ENCODE measurements at places on chromosomes 6 and 20. TPM values are rescaled to one million over a fixed set of nuclear protein-coding genes. Genes with fewer than 3 reads are reported as not detected.

GRCh38 chr6:35973670-35974222 is 50.7 kb downstream of the SLC26A8 start:
- H3K4me3 ChIP-seq, result no peak overlapping the region
- DNase-seq, result no peak
- no peaks in the 10 kb centered on the region for H3K27me3 ChIP-seq
- no peaks in the 10 kb centered on the region for H3K4me1 ChIP-seq
- no peak overlapping the region for H3K27ac ChIP-seq

Gene ALDH5A1
- 10.0 TPM for total RNA-seq

DNA sequence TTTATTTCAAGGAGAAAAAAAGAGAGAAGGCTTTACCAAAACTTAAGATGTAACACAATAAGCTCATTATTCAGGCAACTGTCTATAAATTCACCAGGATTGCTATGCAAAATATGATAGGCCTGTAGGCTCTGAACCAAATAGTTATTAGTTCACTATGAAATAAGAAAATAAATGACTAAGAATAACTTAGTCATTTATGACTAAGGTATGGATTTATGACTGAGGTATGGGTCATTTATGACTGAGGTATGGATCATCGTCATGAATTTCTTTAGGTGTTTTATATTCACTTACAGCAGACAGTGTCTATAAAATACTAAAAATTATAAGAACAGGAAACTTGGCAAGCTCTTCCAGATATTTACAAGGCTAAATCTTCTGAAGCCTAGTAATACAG is 52.1 kb upstream of the SNX9 start:
- no peaks in the 10 kb centered on the region for H3K27me3 ChIP-seq
- DNase-seq, result no peak
- no peak overlapping the region for H3K4me3 ChIP-seq
- no peaks in the 10 kb centered on the region for H3K4me1 ChIP-seq
- no peaks in the 10 kb centered on the region for H3K36me3 ChIP-seq

Gene BMP7
- 23.0 TPM for total RNA-seq

Gene CRISP2
- total RNA-seq, result not detected

DNA sequence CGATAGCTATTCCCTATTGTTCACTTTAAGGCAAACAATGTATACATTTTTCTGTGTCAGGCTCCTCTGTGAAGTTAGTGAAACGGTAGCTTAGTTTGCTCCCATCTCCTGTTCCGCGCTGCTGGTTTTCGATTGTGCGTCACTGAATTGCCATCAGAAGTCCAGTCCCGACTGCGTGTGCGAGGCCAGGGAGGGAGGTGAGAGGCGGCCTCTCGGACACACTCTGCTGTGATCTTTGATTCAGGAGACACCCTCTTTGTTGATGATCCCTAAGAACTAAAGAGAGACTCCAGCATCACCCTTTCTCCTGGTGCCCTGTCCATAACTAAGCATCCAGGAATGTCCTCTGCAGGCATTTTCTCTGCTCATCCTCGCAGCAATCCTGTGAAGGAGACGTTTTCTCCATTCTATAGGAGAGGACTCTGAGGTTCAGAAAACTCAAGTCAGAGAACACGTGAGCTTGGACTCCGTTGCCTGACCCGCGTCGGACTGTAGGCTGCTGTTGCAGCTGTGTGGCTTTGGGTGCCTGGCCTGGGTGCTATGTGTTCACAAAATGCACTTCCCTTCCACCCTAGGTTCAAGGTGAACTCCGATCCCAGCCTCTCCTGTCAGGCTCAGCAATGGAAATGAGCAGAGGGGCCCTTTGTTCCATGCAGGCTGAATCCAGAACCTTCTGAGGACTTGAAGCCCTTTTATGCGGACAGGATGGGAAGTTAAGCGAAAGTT is 24.1 kb upstream of the UNC93A start:
- H3K27ac ChIP-seq, result no peak overlapping the region
- H3K27me3 ChIP-seq, result no peaks in the 10 kb centered on the region
- DNase-seq, result no peak
- no peaks in the 10 kb centered on the region for H3K36me3 ChIP-seq

GRCh38 chr6:46191961-46192360 is 21.2 kb upstream of the ENPP5 start:
- no peak for DNase-seq
- H3K4me1 ChIP-seq, result no peaks in the 10 kb centered on the region
- no peaks in the 10 kb centered on the region for H3K36me3 ChIP-seq
- H3K4me3 ChIP-seq, result no peak overlapping the region
- H3K27ac ChIP-seq, result no peak overlapping the region

Gene SNX21
- 54.7 TPM for total RNA-seq

Gene THBS2
- total RNA-seq, result 24.5 TPM

GRCh38 chr6:151693366-151693765 is 114.1 kb upstream of the ESR1 start:
- no peak overlapping the region for H3K27ac ChIP-seq
- no peaks in the 10 kb centered on the region for H3K36me3 ChIP-seq
- no peak for DNase-seq
- H3K27me3 ChIP-seq, result no peaks in the 10 kb centered on the region
- no peak overlapping the region for H3K4me3 ChIP-seq
- no peaks in the 10 kb centered on the region for H3K4me1 ChIP-seq

Gene TRERF1
- total RNA-seq, result 1.9 TPM

DNA sequence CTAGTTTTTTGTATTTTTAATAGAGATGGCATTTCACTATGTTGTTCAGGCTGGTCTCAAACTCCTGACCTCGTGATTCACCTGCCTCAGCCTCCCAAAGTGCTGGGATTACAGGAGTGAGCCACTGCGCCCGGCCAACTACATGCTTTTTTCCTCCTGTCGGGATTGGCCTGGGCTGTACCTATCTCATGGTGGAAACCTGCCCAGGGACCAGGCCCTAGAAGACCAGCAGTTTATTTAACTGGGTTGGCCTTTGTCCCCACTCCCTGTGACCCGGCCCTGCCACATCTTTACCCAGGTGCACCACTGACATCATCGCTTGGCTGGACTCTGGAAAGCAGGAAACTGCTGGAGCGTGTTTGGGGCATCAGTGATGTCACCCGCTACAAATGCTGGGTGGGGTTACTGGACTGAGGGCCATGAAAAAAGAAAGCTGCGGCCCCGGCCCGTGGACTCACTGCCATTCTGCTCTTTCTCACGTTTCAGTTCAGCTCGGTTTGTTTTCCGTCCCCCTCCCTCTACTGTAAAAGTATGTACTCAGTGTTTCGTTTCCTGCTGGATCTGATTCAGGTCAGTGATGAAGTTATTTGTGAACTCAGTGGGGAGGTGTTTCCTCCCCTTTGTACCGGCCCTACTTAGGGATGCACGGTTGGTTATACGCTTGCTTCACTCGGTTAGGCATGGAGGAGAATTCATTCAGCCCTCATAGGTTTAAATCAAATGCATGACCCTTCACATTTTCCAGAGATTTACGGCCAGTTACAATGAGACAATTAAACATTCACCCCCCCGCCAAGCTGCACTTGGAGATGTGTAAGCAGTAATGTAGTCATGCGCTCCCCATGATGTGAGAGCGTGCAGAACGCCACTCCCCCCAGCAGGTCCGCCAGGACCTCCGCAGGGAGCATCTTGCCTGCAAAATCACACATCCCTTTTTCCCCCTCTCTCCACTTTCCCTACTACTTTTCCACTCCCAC is 179.3 kb downstream of the MTHFD1L start:
- H3K4me1 ChIP-seq, result no peaks in the 10 kb centered on the region
- H3K27me3 ChIP-seq, result no peaks in the 10 kb centered on the region
- no peaks in the 10 kb centered on the region for H3K36me3 ChIP-seq
- H3K4me3 ChIP-seq, result peak overlapping the region; percentile 25
- DNase-seq, result peak; percentile 86

- H3K36me3 ChIP-seq, result no peaks in the 10 kb centered on the region
- no peaks in the 10 kb centered on the region for H3K27me3 ChIP-seq
- no peak for DNase-seq
- no peaks in the 10 kb centered on the region for H3K4me1 ChIP-seq
Observed at GRCh38 chr6:71130277-71130676, 158.3 kb upstream of the OGFRL1 start.

DNA sequence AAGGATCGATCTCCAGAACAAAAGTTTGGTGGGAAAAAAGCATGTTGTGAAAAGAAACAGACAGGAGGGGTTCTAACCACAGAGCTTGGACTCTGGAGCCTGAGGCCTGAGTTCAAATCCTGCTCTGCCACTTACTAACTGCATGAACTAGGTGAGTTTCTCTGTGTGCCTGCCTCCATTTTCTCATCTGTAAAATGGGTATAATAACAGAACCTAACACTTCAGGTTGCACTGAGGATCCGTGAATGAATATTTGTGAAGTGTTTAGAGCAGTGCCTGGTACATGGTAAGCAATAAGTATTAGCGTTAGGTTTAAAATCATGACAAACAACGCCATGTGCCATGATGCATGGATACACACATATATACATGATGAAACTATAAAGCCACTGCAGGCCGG is 36.6 kb downstream of the TTLL9 start:
- H3K27ac ChIP-seq, result no peak overlapping the region
- no peaks in the 10 kb centered on the region for H3K36me3 ChIP-seq
- H3K4me1 ChIP-seq, result no peaks in the 10 kb centered on the region
- H3K27me3 ChIP-seq, result no peaks in the 10 kb centered on the region

GRCh38 chr6:66291905-66292304 is 584.9 kb upstream of the EYS start:
- H3K4me1 ChIP-seq, result no peaks in the 10 kb centered on the region
- H3K36me3 ChIP-seq, result no peaks in the 10 kb centered on the region
- no peak overlapping the region for H3K27ac ChIP-seq
- no peaks in the 10 kb centered on the region for H3K27me3 ChIP-seq
- no peak for DNase-seq
- H3K4me3 ChIP-seq, result no peak overlapping the region

- H3K36me3 ChIP-seq, result peaks cover 18% of the 10 kb centered on the region
- no peak overlapping the region for H3K27ac ChIP-seq
- no peak for DNase-seq
- H3K4me1 ChIP-seq, result peaks cover 23% of the 10 kb centered on the region
- H3K4me3 ChIP-seq, result peak overlapping the region; percentile 49
Observed at GRCh38 chr20:64047968-64048401, 1.5 kb downstream of the SOX18 start.

GRCh38 chr20:17594443-17594842 is 24.6 kb downstream of the DSTN start:
- no peaks in the 10 kb centered on the region for H3K4me1 ChIP-seq
- no peak for DNase-seq
- peak overlapping the region; percentile 23 for H3K27ac ChIP-seq
- peaks cover 7% of the 10 kb centered on the region for H3K36me3 ChIP-seq

- H3K27ac ChIP-seq, result no peak overlapping the region
- no peaks in the 10 kb centered on the region for H3K27me3 ChIP-seq
- no peaks in the 10 kb centered on the region for H3K36me3 ChIP-seq
Observed at GRCh38 chr6:159996626-159997497, 28.0 kb downstream of the IGF2R start.

Gene ME1
- 26.5 TPM for total RNA-seq

DNA sequence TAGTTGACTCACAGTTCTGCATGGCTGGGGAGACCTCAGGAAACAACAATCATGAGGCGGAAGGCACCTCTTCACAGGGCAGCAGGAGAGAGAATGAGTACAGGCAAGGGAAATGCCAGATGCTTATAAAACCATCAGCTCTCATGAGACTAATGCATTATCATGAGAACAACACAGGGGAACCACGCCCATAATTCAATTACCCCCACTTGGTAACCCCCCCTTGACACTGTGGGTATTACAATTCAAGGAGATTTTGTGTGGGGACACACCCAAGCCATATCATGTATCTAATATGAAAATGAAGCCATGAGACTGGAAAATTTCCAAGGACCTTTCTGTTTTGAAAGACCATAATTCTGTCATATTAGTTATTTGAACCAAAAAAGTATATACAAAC is 342.4 kb upstream of the PLCB4 start:
- no peak for DNase-seq
- no peaks in the 10 kb centered on the region for H3K4me1 ChIP-seq
- no peak overlapping the region for H3K27ac ChIP-seq
- H3K27me3 ChIP-seq, result no peaks in the 10 kb centered on the region
- no peak overlapping the region for H3K4me3 ChIP-seq

- no peak overlapping the region for H3K27ac ChIP-seq
- DNase-seq, result no peak
- H3K4me1 ChIP-seq, result no peaks in the 10 kb centered on the region
- H3K4me3 ChIP-seq, result no peak overlapping the region
- no peaks in the 10 kb centered on the region for H3K36me3 ChIP-seq
- H3K27me3 ChIP-seq, result no peaks in the 10 kb centered on the region
Observed at GRCh38 chr20:6806275-6806674, 38.8 kb downstream of the BMP2 start.

DNA sequence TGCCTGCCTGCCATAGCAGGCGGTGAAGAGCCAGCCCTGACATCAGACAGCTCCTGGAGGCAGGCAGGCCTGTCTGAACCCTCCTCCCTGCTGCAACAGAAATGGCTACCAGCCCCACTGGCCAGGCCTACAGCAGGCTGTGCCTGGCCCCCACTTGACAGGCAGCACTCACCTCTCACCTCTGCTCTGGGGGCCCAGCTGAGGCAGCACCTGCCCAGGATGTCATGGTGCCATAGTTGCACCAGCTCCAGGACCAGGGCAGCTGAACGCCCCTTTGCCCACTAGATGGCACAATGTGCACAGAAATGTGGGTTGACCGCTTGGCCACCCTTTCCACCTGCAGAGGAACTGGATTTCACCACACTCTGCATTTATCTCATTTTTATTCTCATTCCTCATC is 30.6 kb downstream of the MRPL14 start:
- DNase-seq, result peak; percentile 77
- no peak overlapping the region for H3K27ac ChIP-seq

- no peaks in the 10 kb centered on the region for H3K4me1 ChIP-seq
- no peak overlapping the region for H3K27ac ChIP-seq
- no peak overlapping the region for H3K4me3 ChIP-seq
- H3K36me3 ChIP-seq, result no peaks in the 10 kb centered on the region
- H3K27me3 ChIP-seq, result no peaks in the 10 kb centered on the region
Observed at GRCh38 chr6:155883741-155884140, 428.1 kb upstream of the NOX3 start.

Gene KLHDC3
- total RNA-seq, result 122 TPM

Gene ZFP64
- 7.3 TPM for total RNA-seq

Gene PCK1
- 4.7 TPM for total RNA-seq

DNA sequence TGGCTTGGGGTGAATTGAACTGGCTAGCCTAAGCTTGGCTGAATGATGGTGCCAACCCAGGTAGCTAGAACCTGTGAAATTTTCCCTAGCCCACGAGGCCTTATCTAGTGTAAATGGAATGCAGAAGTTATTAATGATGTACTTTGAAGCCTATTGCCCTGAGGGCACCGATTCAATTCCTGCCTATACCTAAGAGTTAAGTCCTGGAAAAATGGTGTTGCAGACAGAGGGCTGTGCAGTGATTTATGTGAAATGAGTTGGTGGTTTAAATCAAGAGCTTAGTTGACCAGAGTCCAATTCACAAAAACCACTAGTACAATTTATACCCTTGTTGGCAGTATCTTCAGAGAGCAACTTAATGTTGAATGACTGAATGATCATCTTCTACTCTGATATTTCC is 373.8 kb upstream of the JAG1 start:
- H3K27me3 ChIP-seq, result no peaks in the 10 kb centered on the region
- no peak overlapping the region for H3K27ac ChIP-seq
- no peaks in the 10 kb centered on the region for H3K36me3 ChIP-seq
- no peak overlapping the region for H3K4me3 ChIP-seq
- DNase-seq, result no peak
